ENCODE measurements at places on chromosomes 12 and 14.

DNA sequence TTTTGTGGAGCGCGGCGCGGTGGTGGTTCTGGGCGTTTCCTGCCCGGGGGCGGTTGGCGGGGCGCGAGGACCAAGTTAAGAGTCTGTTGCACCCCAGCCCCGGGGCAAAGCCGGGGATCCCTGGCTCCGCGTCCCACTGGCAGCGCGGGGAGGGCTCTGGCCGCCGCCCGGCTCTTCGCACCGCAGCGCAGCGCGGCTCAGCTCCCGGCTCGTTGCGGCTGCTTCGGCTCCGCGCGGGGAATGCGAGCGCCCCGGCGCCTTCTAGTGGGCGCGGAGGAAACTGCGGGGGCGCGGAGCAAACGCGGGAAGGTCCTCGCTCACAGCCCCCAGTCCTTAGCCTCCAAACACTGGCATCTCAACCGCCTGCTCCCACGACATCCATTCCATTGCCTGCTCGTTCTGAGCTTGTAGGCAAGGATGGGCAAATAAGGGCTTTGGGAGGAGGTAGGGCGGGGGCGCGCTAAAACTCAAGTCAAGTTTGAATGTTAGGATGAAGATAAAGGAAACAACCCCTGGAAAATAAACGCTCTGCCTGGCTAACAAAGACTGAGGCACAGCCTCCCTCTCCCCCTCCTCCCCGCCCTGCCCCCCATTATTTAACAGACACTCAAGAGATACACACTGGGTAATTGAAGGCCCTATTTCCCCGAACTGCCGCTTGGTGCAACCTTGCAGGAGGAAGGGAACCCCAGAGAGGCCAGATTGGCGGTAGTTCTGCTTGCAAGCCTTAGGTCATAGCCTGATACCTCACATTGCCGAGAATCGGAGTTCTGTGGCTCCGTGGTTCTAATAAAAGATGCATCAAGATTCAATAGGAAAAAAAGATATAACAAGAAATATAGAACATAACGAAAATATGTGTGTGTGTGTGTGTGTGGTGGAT, at the start of gene B4GALNT1:
B4GALNT1 (minus strand) TSS at position 244 of the 883 bp plus-strand sequence. CDS start 1,069 bp downstream, outside the sequence.
- DNase-seq: no peak

DNA sequence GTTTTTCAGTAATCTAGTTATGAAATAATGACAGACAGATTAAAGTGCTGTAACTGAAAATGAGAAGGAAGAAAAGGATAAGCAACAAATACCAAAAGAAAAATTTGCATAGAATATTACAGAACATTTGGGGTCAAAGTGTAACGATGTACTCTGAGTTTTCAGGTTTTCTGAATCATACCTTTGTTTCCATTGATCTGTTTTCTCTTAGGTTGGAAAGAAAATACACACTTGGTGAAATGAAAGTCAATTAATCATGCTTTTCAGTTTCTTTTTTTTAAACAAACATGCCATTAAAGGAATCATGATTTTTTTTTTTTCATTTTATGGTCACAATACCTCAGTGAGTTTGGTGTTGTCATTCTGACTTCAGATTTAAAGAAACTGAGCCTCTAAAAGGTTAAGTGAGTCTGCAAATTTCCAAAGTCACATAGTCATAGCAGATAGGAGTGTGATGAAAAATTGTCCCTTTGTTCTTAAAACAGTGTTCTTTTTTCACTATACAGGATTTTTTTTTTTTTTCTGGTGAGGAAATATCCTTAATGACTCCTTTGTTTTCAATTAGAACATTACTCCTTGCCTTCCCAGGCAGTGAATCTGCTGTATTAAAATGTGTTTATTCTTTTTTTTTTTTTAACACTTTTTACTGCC, 35.9 kb upstream of the PZP start:
- no peak for DNase-seq

- peak; percentile 64 for DNase-seq
Observed at GRCh38 chr12:112978163-112979040, at the start of gene OAS2. Gene OAS2, plus strand, starts transcription at chr12:112978519. Its CDS starts 90 bp downstream, at chr12:112978609.

DNA sequence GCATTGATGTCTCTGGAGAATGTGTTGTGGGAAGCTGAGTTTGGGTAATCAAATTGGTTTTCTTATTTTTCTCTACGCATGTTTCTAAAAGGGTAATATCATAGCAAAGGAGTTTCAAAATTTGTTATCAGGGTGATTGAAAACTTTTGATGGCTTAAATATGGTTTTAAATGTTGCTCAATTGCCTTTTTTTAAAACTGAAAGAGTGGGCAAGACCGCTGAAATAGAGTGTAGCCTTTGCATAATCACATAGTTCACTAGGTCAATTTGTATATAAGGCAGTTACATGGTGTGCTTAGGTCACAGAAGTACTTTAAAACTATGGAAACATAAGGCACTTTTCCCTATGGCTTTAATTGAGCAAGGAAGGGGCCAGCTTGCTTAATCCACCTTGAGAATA, 167.4 kb downstream of the SNAPC1 start:
- no peak for DNase-seq

GRCh38 chr12:12725086-12725955, 8.2 kb downstream of the CDKN1B start:
- DNase-seq: peak; percentile 85

- no peak for DNase-seq
Observed at GRCh38 chr14:42806909-42807315, 1200.2 kb downstream of the LRFN5 start.

GRCh38 chr14:68473794-68474193, 319.1 kb downstream of the ZFP36L1 start:
- DNase-seq: no peak

- no peak for DNase-seq
Observed at GRCh38 chr12:53378724-53379388, 1.1 kb upstream of the SP1 start.

- no peak for DNase-seq
Observed at GRCh38 chr12:110561471-110562201, 21.5 kb downstream of the PPTC7 start.

- no peak for DNase-seq
Observed at GRCh38 chr14:20624495-20625070, 16.9 kb downstream of the OR6S1 start.

DNA sequence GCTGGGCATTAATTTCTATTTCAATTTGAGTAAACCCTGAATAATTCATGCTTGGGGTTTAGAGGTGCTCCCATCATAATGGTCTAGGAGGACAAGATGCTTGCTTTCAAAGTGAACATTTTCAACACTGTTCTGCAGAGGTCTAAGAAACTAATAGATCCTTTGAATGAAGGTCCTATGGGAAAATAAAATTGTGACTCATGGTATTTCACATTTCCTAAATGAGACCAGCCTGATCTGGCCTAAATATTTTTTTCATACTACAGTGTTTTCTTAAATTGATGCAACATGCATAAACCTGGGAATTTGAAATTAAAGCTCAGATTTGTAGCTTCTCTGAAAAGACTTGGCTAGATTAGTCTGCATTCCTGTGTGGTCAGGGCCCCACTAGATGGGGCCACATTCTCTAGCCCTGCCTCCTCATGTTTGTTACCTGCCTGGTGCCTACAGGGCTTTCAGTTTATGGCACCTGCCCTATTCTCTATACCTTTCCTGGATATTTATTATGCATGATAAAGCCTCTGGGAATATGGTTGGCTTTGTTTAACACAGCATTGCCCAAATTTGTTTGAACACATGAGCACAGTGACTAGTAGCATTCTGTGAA, 112.7 kb downstream of the METTL25 start:
- DNase-seq: no peak

DNA sequence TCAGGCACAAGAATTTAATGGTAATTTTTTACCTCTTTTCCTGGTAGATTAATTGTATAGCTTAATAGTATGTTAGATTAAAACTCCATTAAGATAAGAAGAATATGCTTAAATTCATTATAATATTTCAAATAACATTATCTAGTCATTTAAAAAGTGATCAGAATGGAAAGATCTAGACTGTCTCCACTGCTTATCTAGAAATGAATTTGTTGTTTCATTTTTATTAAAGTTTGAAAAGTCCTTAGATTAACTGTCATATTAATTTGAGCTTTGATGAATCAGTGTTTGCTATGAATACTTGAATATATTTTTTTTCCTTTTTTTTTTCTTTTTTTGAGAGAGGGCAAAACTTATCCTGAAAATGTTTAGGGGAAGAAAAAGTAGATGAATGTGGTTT, 236.6 kb upstream of the NPAS3 start:
- DNase-seq: no peak

DNA sequence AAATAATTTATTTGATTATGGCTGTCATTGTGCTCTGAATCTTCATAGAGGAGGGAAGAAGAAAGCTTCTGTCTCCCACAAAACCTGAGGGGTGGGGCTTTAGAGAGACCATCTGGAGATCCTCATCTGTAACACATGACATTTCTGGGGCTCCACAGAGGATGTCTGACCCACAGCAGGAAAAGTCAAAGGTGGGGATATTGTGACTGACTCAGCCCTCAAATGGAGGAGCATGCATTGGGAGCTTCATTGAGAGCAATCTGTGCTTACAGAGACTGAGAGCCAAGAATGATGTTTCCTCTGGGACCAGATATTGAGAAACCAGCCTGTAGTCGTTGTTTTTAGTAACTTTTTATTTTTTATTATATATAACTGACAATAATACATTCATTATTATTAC, 158.7 kb downstream of the SYT1 start:
- DNase-seq: no peak

GRCh38 chr12:99232324-99232723, 415.2 kb upstream of the GARIN6 start:
- no peak for DNase-seq

DNA sequence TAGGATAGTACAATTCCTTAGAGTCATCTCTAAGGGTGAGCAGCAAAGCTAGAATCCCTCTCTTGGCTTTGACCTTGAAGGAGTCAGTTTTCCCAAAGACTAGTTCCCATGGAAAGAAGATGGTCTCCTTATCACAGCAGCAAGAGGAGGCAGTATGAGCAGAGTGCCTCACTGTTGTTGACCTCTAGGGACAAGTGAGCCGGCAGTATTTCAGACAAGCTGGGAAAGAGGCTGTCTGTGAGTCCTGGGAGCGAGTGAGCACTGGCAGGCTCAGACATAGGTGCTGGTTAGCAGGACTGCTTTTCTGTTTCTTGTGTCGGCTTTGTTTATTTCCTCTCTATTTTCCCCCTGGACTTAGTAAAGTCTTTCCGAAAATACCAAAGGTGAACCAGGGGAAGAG, 60.7 kb downstream of the NTF3 start:
- no peak for DNase-seq

- no peak for DNase-seq
Observed at GRCh38 chr14:76012354-76012753, 26.8 kb downstream of the IFT43 start.

DNA sequence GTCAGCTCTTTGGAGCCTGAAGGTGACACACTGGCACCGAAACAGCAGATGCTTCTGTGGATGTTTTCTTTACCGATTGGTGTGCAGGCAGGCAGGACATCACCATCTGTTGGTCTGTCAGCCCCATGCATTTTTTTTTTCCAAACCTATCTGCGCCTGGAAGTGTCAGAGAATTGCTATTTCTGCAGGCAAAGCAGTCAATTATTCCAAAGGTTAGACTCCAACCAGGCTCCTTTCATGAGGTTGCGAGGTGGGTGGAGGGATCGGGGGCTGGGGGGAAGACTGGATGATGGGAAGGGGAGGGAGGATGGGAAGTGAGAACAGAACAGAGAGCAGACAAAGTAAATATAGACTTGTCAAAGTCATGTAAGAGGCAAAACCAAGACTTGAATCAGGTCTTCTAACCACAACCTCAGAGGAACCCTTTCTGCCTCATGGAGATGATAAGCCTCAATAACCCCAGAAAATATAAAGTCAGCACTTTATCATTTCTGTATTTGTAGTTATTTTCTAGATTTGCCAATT, 117.7 kb downstream of the OTOGL start:
- no peak for DNase-seq

DNA sequence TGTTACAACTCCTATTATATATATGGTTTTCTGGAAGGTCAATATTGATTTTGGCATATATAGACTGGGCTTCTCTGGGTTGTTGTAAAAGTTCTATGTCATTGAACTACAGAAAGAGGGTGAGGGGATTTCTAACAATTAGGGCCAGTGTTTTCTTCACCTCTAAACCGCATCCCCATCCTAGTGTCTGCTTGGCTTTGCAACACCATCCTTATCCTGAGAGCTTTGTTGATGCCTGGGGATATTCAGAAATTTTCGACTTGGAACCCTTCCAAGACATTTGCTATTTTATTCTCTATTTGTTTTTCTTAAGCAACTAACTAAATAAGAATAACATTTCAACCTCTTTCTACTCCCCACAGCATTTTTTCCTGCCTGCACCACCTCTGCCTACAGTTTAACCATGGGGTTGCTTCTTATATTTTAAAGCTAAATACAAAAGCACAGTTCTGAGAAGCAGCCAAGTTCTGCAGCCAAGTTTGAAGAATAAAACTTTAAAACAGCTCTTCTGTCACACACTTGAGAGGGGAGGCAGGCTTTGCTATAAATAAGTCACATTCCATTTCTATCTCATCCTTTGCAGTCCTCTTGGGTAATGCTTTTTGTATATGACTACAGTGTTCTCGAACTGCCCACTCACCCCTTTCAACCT, 53.4 kb downstream of the RGS6 start:
- no peak for DNase-seq

GRCh38 chr12:90712671-90713070, 242.3 kb downstream of the CCER1 start:
- DNase-seq: no peak

GRCh38 chr14:105022276-105022670, 1.4 kb upstream of the CDCA4 start:
- no peak for DNase-seq

All from activated gamma-delta T cell treated with anti-CD3 and anti-CD28 coated beads, Interleukin-2, amount 50 U/mL, for 16 hours (primary cell).